ENCODE measurements at places on chromosomes 1 and 21.

GRCh38 chr1:155507945-155508344 is 54.7 kb downstream of the ASH1L start:
- DNase-seq, result no peak

DNA sequence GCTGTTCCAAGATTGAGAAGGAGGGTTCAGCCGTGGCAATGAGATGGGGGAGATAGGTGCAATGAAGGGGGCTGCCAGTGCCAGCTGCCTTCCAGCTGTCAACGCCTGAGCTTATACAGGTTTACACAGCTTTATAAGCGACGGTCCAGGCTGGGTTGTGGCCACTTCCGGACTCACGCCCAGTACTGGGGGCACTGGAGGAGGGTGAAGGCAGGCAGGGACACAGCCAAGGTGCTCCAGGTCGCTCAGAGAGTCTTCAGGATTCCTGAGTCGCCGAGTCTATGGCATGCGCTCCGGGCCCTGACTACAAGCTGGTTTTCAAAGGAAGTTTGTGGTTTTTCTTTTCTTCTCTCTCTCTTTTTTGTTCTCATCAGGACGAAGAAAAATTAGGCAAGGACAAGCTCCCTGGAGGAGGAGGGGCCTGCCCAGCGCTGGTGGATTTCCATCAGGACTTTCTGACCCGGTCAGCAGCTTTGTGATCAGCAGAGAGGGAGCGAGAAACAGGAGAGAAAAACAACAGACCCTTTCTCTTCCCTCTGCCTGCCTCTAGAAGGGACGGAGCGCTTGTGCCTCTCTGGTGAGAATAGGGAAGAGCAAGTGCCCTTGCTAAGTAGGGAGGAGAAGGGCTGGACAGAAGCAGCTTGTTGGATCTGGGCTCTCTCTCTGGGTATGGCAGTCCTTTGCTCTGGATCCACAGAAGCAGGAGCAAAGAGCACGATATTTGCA is at the start of gene MINDY1:
TSS of gene MINDY1 (minus strand) at position 576 of the 726 bp plus-strand sequence. CDS start 4,285 bp downstream, outside the sequence.
- DNase-seq, result peak; percentile 5

- DNase-seq, result no peak
Measured at GRCh38 chr1:153535242-153536011, at the start of gene S100A6. S100A6 (minus strand) TSS chr1:153535991; CDS start chr1:153535339, 652 bp downstream.

DNA sequence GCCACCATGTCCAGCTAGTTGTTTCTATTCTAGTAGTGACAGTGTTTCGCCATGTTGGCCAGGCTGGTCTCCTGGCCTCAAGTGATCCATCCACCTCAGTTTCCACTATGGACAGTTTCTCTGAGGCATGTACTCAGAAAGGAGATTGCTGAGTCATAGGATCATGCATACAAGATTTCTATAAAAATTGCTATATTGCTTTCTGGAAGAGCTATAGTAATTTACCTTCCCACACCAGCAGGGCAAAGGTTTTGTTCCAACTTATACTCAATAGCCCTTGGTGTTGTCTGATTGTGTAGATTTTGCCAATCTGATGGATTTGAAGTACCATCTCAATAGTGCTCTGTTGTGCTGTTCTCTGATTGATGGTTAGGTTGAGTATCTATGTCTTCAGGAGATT is 15.6 kb upstream of the ATP1A1 start:
- DNase-seq, result no peak

Data from effector memory CD4-positive, alpha-beta T cell (primary cell).